Kidney capillary endothelial cell (primary cell): ENCODE measurements at places on chromosomes 5 and 9.
A peak's percentile ranks its signal among the peaks of the same experiment; 100 is the strongest.

DNA sequence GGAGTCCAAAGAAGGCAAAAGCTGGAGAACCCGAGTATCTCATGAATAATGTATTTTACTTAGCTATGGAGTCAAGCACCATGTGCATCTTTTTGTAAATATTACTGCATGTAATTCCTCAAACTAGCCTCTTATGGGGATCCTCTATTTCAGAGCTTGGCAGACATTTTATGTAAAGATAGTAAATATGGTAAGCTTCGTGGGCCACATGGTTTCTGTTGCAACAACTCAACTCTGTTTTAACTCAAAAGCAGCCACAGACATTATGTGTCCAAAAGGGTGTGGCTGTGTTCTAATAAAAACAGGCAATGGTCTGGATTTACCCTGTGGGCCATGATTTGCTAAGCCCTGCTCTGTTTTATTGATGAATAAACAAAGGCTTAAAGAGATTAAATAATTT lies 17.3 kb downstream of the DAPK1 start:
- DNase-seq: no peak

- DNase-seq: peak; percentile 36
Observed at GRCh38 chr5:180470966-180471582, 23.1 kb upstream of the CNOT6 start.

DNA sequence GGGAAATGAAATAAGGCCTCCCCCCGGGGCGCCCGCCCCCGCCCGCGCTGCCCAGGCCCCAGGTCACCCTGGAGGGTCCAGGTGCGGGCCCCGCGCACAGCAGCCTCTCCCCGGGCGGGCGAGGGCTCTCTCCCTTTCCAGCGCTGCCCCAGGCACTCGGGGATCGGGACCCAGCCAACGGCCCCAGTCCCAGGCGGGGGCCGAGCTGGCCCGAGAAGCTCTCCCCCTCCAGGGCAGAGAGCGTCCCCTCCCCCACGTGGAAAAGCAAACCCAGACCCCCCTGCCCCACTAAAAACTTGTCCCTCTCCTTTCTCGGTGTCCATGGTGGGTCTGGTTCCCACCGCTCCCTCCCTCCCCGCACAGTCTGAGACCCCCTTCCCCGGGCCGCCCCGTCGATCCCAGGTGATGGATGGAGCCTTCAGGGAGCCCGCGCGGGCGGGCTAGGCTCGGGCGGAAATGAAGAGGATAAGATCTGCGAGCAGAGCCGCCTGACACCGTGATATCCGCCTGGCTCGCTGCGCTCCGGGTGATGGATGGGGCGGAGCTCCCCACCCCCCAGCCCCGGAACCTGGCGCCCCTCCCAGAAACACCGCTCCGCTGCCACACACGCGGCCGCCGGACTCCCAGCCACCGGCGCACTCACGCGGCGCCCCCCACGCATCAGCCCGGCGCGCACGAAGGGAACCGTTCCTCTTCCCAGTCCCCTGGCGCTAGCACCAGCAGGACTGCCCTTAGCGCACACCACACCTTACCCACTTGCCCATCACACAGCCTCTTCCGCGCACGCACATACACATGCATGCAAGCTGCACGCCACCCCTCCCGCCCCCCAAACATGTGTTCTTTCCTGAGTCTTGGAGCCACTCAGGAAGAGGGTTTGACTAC lies 81.7 kb upstream of the ZBTB43 start:
- no peak for DNase-seq

GRCh38 chr5:141518618-141519015 lies 29.7 kb downstream of the PCDHGC5 start:
- DNase-seq: no peak

DNA sequence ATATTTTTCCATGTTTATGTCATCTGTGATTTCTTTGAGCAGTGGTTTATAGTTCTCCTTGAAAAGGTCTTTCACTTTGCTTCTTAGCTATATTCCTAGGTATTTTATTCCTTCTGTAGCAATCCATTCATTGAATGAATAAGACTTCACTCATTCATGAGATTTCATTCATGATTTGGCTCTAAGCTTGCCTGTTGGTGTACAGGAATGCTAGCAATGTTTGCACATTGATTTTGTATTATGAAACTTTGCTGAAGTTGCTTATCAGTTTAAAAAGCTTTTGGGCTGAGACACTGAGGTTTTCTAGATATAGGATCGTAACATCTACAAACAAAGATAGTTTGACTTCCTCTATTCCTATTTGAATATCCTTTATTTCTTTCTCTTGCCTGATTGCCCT lies 15.9 kb downstream of the RLN2 start:
- DNase-seq: no peak

DNA sequence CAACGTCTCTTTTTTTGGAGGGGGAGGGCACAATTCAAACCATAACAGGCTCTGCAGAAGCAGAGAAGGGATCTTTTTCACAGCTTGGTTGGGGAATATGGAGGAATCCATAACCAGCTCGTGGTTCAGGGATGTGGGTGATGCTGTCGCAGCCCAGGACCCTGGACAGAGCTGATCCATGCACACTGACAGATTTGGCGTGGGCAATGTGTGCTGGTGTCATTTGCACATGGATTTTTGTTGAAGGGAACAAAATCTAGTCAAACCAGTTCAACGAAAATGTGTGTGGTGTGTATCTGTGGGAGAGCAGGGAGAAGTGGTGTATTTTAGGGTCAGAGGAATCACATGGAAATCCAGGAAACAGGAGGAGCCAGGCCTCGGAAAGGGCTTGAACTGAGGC lies 4.2 kb downstream of the DOCK2 start:
- no peak for DNase-seq

- DNase-seq: no peak
Observed at GRCh38 chr9:119945686-119946085, 576.5 kb upstream of the BRINP1 start.

- DNase-seq: peak; percentile 66
Observed at GRCh38 chr5:127040796-127041520, 10.6 kb upstream of the MARCHF3 start.

DNA sequence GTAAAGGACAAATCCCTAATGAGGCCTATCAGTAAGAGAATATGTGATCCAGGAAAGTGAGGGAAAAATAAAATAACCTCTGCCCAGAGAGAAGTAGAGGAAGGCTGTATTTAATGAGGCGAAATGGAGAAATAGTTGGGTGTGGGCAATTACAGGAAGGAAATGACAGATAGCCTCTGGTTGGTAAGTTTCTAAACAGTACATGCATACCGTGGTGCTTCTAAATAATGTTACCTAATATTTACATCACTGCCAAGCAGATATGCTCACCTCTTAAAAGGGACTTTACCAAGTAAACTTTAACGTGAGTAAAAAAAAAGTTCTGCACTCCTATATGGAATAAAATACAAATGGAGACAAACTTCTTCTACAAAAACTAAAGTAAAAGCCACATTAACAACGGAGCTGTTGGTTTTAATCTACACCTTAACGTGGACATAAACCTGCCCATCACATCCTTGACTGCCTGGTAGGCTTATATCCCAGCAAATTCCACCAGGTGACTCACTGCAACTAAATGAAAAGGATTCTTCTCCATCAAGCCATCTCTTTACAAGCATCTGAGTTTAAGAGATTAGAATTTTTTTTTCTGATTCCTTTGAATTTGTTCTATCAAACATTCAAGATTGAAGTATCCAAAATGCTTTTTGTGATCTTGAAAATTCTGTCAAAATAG lies 12.4 kb downstream of the NFIL3 start:
- DNase-seq: no peak

GRCh38 chr9:114001410-114001685 lies 76.8 kb downstream of the AMBP start:
- DNase-seq: no peak

- no peak for DNase-seq
Observed at GRCh38 chr5:149399775-149400174, 20.7 kb upstream of the IL17B start.

GRCh38 chr5:61114441-61114840 lies 47.8 kb downstream of the SMIM15 start:
- no peak for DNase-seq

GRCh38 chr9:89871871-89872331 lies 267.1 kb downstream of the GADD45G start:
- DNase-seq: no peak

- no peak for DNase-seq
Observed at GRCh38 chr9:88892724-88893123, 98.5 kb upstream of the S1PR3 start.

DNA sequence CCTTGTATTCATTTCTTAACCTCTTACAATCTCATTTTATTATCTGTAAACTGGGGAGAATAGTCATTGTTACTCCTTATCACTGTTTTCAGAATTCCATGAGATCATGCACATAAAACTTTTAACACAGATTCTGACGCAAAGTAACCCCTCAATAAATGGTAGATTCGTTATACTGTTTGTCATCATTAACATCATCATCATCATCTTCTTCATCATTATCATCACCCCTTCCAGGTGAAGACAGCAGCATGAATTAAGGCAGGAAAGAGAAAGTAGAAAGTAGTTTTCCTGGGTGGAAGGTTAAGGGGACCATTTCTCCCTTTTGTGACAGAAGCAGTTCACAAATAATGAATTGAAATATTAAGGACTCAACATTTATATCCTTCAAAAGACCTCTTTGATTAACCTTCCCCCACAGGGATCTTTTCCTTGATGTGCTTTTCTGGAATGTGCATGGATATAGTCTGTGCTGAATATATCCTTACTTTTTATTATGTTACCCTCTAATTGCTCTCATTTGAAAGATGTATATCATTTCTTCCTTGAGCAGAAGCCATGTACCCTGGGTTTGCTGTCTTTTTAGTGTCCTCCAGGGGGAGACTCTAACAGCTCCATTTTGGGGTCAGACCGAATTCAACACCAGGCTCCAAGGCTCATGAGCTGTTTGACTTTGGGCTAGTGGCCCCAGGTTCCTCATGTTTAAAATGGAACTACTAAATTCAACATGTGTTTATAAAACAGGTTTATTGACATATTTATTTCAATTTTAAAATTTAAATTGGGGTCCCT lies 1029.9 kb upstream of the WWC1 start:
- DNase-seq: no peak

DNA sequence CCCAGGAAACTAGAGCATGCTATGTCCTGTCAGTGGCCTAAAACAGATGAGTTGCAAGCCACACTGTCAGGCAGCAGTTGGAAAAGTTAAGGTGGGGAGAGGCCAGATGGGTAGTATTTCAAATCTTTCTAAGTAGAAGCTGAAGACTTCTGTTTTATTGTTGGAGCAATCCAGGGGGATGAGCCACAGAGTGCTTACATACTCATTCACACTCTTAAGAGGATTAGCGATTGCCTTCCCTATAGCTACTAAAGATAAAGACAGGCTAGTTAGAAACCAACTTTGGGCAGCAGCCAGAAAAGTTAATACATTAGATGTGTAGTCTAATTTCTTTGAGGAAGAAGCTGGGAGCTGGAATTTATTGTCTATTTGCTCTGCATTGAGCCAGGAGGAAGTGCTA lies 61.7 kb upstream of the ELAVL2 start:
- no peak for DNase-seq

- DNase-seq: no peak
Observed at GRCh38 chr9:136739509-136739908, 3.2 kb downstream of the LCN10 start.

- no peak for DNase-seq
Observed at GRCh38 chr5:91144491-91145332, 238.4 kb downstream of the ARRDC3 start.

DNA sequence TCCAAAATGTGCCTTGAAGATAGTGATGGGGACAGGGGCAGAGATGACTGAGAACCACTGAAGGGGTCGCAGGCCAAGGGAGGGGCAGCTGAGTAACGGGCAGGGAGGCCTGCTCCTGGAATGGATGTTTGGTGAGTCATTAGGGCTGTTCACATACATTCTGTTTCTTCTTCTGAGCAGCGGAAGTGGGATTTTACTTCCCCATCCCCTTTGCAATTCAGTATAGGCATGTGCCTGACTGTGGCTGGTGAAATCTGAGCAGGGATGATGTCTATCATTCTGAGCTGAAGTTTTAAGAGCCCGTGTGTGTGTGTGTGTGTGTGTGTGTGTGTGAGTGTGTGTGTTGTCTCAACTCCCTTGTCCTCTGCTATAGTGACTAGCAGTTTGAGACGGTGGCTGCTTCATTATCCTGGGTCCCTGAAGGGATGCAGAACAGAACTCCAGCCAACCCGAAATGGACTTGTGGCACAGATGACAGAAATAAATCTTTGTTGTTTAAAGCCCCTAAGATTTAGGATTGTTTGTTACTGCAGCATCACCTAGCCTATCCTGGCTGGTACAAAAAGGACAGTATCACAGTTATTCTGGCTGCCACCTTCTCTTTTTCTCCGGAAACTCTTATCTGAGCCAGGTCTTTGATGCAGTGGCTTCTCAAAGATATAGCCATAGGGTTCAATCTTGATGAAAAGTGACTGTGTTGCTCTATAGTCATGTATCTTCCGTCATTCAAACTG lies 29.2 kb upstream of the TGFBI start:
- DNase-seq: no peak
